ENCODE measurements at places on chromosomes 16 and 17.
A peak's percentile ranks its signal among the peaks of the same experiment; 100 is the strongest.

DNA sequence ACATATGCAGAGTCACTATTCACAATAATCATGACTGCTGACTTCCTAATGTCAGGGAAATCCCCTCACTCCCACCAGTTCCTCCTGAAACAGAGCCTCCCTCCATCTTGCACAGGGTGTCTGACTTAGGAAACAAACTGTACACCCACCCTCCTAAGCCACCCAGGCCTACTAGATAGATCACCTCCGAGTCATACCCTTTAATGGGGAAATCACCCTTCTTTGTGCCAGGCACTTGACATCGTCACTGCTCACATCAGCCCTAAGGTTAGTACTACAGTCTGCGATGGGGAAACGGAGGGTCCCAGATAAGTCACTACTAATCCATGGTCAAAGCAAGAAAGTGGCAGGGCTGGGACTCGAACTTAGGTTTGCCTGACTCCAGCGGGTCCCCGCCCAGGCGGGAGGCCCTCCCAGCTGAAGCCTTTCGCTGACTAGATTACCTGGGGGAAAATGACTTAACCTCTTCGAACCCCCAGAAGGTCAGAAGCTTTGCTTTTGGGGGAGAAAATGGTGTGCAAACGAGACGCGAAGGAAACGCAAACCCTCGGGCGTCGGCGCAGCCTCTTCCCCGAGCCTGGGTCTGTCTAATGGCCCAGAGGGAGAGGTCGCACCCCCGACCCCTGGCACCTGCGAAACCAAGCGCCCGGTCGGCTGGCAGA is 3.4 kb upstream of the MLLT6 start:
- peak; percentile 35 for DNase-seq

GRCh38 chr17:491086-492021 is 138.7 kb upstream of the RPH3AL start:
- DNase-seq: peak; percentile 35

DNA sequence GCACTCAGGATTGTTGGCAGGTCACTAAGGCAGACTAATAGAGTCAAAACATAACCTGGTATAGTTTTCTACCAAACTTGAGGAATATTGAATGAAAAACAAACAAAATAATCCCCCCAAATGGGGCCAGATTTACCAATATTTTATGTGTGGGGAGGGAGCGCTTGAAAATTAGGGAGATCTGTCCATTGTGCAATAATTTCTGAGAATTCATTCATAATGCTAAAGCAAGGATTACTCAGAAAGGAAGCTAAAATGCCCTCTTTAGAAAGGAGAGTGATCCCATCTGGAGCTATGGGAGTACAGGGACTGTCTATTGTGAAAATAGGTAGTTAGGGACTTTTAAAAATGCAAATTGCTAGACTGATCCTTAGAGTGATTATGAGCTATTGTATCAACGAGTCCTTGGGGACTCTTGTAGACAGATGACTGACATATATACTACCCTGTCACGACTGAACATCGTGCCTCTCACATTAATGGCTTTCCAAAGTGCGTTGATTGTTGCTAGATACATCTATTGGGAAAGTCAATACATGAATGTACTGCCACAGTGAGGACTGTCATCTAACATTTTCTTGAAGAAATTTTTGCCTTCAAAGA is 193.6 kb downstream of the AATF start:
- DNase-seq: no peak

GRCh38 chr17:32954477-32954876 is 26.5 kb downstream of the TMEM98 start:
- DNase-seq: no peak

DNA sequence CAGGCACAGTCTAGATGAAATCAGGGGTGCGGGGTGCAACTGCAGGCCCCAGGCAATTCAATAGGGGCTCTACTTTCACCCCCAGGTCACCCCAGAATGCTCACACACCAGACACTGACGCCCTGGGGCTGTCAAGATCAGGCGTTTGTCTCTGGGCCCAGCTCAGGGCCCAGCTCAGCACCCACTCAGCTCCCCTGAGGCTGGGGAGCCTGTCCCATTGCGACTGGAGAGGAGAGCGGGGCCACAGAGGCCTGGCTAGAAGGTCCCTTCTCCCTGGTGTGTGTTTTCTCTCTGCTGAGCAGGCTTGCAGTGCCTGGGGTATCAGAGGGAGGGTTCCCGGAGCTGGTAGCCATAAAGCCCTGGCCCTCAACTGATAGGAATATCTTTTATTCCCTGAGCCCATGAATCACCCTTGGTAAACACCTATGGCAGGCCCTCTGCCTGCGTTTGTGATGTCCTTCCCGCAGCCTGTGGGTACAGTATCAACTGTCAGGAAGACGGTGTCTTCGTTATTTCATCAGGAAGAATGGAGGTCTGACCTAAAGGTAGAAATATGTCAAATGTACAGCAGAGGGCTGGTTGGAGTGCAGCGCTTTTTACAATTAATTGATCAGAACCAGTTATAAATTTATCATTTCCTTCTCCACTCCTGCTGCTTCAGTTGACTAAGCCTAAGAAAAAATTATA is 1.6 kb downstream of the HBA1 start:
- DNase-seq: no peak

DNA sequence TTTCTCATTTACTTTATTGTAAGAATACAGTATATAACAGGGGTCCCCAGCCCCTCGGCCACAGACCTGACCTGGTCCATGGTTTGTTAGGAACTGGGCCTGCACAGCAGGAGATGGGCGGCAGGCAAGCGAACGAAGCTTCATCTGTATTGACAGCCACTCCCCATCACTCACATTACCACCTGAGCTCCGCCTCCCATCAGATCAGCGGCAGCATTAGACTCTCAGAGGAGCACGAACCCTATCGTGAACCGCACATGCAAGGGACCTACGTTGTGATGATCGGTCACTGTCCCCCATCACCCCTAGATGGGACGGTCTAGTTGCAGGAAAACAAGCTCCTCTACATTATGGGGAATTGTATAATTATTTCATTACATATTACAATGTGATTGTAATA is 410.6 kb downstream of the SLC39A11 start:
- no peak for DNase-seq

DNA sequence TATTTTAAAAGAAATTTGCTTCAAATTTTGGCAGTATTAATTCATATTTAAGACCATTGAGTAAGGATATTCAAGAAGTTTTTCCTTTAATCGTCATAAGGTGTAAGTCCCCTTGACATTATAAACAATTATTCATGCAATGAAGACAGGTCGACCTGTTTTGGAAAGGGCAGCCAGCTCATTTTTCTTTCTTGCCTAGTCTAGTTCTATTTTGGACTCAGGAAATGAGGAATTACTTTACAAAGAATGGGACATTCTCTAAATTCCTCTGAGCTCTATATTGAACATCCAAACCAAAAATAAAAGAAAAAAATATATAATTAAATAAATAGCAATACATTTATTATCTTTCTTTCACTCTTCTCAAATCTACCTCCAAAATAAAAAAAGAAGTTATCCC is 595.6 kb upstream of the KIF2B start:
- no peak for DNase-seq

DNA sequence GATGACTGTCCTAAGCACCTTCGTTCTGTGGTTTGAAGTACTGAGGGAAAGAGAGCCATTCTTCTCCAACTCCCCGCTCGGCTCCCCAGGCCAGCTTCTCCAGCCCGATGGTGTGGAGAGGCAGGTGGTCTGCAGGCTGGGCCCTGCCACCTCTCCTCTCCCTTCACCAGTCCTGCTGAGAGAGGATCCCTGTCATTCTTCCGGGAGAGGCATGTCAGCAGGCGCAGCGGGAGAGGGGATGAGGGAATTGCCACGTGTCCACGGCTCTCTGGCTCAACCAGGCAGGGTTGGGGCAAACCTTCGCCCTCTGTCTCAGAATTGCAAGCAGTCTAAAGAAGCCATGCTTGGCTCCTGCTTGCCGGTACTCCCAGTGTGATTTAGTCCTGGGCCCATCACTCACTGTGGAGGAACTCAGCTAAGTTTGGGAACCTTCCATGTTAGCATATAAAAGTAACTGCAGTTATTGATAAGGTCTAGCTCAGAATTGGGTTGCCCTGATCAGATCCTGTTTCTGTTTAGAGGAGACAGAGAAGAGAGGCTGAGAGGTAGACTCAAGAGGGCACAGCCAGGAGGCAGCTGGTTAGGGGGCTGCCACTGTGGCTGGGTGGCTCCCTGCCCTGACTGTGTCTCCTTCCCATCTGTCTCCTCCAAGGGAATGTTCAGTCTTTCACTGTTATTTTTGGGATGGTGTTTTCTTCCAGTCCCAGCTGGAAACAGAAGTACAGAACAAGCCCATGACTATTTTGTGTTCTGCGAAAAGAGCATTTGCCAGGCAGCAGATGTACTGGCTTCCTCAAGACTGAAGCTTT is 17.4 kb downstream of the HS3ST3B1 start:
- no peak for DNase-seq

GRCh38 chr17:47776330-47777197 is 43.5 kb downstream of the TBX21 start:
- DNase-seq: peak; percentile 39

DNA sequence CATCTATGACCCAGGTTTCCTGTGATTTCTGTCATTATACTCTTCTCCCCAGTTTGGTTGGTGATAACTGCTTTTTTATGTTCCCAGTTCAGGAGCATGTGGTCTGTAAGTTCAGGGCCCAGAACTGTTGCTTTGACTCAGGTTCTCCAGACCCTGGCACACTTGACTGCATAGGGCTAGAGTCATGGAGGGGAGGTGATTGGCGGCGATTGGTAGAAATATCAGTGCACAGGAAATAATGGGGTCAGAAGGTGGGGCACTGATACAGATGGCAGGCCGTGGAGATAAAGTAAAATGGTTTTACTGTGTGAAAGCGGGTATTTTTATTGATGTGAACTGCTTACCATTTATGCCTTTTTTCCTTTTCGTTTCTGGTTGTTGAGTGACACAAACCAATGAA is 28.7 kb downstream of the TAC4 start:
- no peak for DNase-seq

GRCh38 chr17:81083125-81083765 is 48.3 kb downstream of the BAIAP2 start:
- DNase-seq: no peak

GRCh38 chr16:9469512-9469911 is 378.1 kb downstream of the HAPSTR1 start:
- DNase-seq: no peak

DNA sequence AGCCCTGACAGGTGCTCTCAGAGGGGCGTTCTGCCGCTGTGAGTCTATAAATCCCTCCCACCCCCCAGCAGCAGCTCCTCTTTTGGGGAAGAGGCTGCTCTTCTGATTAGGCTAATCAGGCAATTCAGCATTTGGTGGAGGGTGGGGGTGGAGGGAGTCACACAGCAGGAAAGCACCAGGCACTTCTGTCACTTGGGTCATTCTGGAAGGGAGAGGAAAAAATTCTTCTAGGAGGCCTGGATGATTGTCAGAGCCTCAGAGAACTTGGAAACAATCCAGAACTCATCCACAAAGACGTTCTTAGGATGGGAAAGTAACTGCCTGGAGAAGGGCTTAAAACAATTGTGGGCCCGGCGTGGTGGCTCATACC is 7.3 kb upstream of the SSTR2 start:
- no peak for DNase-seq

GRCh38 chr17:31699281-31699680 is 159.8 kb downstream of the COPRS start:
- no peak for DNase-seq

DNA sequence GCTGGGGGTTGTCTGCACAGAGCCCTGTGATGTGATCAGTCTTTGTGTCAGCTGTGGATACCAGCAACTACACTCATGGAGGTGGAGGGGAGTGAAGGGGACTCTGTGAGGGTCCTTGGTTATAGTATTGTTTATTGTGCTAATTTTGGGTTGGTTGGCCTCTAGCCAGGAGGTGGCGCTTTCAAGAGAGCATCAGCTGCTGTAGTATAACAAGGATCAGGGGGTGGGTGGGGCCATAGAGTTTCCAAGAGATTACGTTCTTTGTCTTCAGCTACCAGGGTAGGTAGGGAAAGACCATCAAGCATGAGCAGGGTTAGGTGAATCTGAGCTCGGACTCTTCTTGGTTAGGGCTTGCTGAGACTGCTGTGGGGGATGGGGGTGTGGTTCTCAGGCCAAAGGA is 97.1 kb upstream of the HS3ST3A1 start:
- peak; percentile 27 for DNase-seq

- DNase-seq: no peak
Measured at GRCh38 chr16:4017807-4018206, 98.4 kb downstream of the ADCY9 start.

DNA sequence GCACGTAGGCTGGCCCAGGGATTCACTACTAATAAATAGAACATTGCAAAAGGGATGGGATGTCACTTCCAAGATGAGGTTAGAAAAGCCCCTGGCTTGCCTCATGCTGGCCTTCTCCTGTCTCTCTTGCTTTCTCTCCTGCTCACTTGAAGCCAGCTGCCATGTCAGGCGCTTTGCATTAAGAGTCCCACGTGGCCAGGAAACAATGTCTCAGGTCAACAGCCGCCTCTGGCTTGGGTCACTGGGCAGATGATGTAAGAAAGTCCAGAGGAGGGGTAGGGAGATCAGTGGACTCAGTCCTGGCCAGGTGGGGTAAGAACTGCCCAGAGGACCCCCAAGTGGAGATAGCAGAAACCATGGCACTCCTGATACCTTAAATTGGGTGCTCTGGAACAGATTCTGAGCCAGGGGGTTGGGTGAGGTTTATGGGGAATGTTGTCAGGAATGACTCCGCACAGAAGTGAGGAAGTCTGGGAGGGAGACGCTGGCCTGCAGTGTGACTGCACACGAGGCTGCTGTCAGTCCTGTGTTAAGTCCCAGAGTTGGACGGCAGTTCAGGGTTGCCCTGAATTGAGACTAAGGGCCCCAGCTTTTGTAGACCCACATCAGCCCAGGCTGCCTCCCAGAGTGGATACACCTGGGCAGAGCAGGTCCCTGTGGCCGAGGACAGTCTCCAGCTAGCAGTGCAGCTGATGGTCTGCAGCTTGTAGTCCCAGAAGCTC is 17.7 kb downstream of the C16orf82 start:
- DNase-seq: no peak

GRCh38 chr16:88560714-88561484 is 9.3 kb upstream of the ZC3H18 start:
- peak; percentile 66 for DNase-seq

- peak; percentile 81 for DNase-seq
Measured at GRCh38 chr16:75288596-75289120, 37.2 kb upstream of the BCAR1 start.

DNA sequence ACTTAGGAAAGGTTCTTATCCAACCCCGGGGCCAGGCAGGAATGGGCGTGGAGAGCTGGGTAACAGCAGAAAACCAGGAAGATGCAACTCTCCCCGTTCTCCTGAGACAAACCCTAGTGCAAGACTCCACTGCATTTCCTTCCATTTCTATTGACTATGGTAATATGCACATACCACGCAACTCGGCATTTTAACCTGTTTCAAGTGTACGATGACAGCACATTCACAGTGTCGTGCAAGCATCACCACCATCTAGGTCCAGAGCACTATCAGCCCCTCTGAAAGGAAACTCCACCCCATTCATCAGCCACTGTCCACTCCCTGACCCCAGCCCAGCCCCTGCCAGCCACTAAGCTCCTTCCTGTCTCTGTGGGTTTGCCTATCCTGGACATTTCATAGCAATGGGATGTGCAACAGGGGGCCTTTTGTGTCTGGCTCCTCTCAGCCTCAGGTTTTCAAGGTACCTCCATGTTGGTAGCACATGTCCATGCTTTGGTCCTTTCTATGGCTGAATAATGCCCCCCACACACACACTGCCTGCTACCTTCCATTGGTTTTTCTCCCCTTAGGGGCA is 441.9 kb downstream of the SOX9 start:
- no peak for DNase-seq

GRCh38 chr16:35750157-35750689 is 2290.8 kb downstream of the TP53TG3F start:
- DNase-seq: no peak

- DNase-seq: no peak
Measured at GRCh38 chr17:29954405-29954804, 13.0 kb downstream of the EFCAB5 start.

All from DND-41 (cell line).